ENCODE measurements at places on chromosomes 4 and X.

DNA sequence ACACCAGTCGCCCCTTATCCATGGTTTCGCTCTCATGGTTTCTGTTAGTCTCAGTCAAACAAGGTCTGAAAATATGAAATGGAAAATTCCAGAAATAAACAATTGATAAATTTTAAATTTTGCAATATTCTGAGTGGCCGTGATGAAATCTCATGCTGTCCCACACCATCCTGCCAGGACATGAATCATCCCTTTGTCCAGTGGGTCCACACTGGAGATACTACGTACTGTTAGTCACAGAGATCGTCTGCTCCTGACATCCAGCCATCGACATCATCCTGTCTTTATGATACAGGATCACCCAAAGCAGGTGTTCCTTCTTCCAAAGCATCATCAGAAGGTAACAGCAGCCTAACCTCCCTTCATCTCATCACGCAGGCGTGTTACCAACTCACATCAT, 76.5 kb upstream of the MSX1 start:
- H3K27ac ChIP-seq = no peak overlapping the region
- H3K27me3 ChIP-seq = no peaks in the 10 kb centered on the region
- H3K4me3 ChIP-seq = no peak overlapping the region

DNA sequence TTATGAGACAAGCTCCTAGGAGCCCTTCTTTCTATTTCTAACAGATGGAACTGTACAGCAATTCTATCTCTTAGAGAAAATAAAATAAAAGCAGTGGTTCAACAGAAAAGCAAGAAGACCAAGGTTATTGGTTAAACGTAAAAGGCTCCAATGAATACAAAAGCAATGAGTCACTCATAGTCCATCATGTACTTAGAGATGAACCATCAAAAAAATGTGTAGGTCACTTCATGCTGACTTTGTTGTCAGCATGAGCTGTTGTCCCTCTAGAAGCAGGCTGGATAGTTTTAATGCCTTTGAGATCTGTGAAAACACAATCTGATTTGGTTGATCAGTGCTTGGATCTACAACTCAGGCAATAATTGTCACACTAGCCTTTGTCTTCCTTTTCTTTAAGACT, 378.6 kb upstream of the ANXA10 start:
- no peak for DNase-seq
- H3K27me3 ChIP-seq = no peaks in the 10 kb centered on the region
- no peak overlapping the region for H3K27ac ChIP-seq
- H3K4me3 ChIP-seq = no peak overlapping the region
- no peaks in the 10 kb centered on the region for H3K4me1 ChIP-seq

DNA sequence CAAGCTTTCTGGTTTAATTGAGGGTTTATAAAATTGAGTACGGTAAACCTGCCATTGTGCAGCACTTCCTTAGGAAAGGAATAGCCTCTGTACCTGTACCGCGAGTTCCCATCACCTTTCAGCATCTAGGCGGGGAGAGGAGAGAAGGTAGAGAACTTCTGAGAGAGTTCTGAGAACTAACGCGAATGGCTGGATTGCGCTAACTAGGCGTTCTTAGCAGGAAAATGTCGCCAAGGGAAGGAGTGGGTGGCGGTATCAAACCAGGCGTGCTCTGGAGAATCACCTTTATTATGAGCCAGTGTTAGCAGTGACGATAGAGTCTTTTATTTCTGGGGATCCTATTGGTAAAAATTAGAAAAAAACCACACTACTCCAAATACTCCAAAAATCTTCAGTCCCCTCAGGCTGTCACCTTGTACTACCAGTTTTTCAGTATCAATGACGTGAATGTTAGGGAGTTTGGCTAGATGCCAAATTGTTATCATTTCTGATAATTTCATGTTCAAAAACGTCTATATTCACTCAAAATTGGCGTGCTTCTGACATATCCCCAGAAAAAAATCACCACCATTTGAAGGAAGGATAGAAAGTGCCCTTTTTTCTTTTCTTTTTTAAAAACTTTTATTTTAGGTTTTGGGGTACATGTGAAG, 1.4 kb downstream of the UGT8 start:
- H3K4me3 ChIP-seq = peak overlapping the region; percentile 73
- no peaks in the 10 kb centered on the region for H3K36me3 ChIP-seq
- no peaks in the 10 kb centered on the region for H3K27me3 ChIP-seq
- H3K27ac ChIP-seq = no peak overlapping the region
- H3K4me1 ChIP-seq = peaks cover 5% of the 10 kb centered on the region

DNA sequence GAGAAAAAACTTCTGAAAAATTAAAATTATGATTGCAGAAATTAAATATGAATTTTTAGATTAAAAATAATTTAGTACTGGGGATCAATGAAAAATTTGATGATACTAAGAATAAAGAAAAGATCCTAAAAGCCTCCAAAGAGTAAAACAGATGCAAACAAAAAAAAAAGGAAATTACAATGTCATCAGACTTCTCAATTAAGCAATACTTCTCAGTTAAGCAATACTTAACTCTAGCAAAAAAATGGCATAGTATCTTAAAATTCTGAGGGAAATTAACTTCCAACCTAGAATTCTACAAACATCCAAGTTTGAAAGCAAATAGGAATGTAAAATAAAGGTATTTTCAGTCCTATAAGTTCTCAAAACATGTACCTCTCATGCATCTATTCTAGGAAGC, 141.2 kb upstream of the INTU start:
- H3K4me3 ChIP-seq = no peak overlapping the region
- H3K27ac ChIP-seq = no peak overlapping the region
- no peaks in the 10 kb centered on the region for H3K4me1 ChIP-seq
- H3K27me3 ChIP-seq = no peaks in the 10 kb centered on the region
- no peaks in the 10 kb centered on the region for H3K36me3 ChIP-seq
- no peak for DNase-seq

DNA sequence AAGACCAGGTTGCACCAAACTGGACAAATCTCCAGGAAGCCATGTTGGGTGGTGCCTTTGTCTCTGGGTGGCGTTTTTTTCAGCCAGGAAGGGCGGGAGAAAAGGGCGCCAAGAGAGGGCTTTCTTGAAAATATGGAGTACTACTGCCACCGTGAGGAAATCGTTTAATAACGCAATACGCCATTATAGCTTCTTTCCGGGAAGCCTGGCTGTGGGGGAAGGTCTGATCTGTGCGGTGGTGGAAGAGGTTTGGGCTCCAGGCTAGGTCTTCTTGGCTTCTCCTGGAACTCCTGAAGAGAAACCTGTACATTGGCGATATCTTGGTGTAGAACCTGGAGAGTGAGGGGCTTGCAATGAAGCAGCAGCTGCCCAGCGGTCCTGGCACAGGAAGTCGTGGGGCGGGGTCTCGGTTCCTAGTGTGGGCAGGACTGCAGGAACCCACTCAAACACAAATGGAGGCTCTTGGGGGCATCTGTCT, 202.7 kb downstream of the OR13H1 start:
- no peaks in the 10 kb centered on the region for H3K36me3 ChIP-seq
- H3K27me3 ChIP-seq = no peaks in the 10 kb centered on the region
- no peak overlapping the region for H3K4me3 ChIP-seq
- no peak overlapping the region for H3K27ac ChIP-seq

DNA sequence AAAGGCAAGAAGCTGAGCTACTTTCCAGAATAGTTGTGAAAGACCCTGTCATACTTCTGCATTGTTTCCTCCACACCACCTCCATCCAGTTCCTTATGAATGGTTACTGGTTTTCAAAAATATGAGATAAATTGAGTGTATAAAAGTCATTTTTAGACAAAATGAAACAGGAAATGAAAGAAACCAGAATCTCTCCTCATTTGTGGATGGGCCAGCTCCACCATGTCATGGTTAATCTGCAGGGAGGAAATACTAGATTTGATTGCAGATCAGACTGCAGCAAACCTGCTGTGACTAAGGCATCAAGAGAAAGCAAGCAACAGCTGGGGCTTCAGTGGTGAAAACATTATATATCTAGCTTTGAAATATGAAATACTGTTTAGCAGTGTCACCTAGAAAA, 23.8 kb downstream of the F9 start:
- H3K27ac ChIP-seq = no peak overlapping the region
- H3K36me3 ChIP-seq = no peaks in the 10 kb centered on the region
- no peak for DNase-seq
- H3K4me3 ChIP-seq = no peak overlapping the region

DNA sequence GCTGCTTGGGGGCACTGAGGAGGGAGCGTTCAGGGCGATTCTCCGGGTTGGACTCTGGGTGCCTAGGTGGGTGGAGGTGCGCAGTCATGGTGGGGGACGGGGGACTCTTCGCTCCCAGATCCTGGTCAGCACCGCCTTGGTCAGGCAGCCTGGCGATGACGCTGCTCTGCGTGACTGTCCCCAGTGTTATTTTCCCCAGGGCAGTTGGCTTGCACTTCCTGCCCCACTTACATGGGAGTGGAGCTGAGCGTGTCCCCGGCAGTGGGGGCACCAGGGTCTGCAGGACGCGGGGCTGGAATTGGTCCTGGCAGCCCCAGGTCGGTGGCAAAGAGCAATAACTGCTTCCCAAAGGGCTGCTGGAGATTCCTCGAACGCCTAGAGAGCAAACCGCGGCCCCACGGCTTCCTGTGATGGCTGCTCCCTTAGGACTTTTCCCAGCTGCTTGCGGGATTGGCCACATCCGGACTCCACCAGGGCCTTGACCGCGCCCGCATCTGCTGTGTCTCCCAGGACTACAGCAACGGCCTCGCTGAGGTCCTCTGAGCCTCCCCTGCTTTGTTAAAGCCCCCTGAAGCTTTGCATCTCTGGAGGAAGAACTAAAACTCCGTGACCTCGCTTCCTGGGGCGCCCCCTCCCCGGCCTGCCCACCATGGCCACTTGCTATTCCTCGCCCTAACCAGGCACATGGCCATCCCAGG, 35.3 kb upstream of the GPR78 start:
- H3K27ac ChIP-seq = no peak overlapping the region
- H3K27me3 ChIP-seq = no peaks in the 10 kb centered on the region
- no peak overlapping the region for H3K4me3 ChIP-seq

- no peaks in the 10 kb centered on the region for H3K4me1 ChIP-seq
- no peaks in the 10 kb centered on the region for H3K27me3 ChIP-seq
- no peak overlapping the region for H3K27ac ChIP-seq
- H3K36me3 ChIP-seq = no peaks in the 10 kb centered on the region
- no peak overlapping the region for H3K4me3 ChIP-seq
- DNase-seq = no peak
Observed at GRCh38 chrX:39654952-39655351, 442.8 kb downstream of the BCOR start.

GRCh38 chr4:143025081-143025704, 159.5 kb upstream of the USP38 start:
- no peak overlapping the region for H3K27ac ChIP-seq
- no peak for DNase-seq
- no peaks in the 10 kb centered on the region for H3K4me1 ChIP-seq
- H3K4me3 ChIP-seq = no peak overlapping the region
- no peaks in the 10 kb centered on the region for H3K27me3 ChIP-seq

GRCh38 chr4:55903577-55903976, 45.2 kb upstream of the CEP135 start:
- H3K27me3 ChIP-seq = no peaks in the 10 kb centered on the region
- no peak for DNase-seq
- H3K36me3 ChIP-seq = peaks cover 11% of the 10 kb centered on the region
- no peaks in the 10 kb centered on the region for H3K4me1 ChIP-seq

DNA sequence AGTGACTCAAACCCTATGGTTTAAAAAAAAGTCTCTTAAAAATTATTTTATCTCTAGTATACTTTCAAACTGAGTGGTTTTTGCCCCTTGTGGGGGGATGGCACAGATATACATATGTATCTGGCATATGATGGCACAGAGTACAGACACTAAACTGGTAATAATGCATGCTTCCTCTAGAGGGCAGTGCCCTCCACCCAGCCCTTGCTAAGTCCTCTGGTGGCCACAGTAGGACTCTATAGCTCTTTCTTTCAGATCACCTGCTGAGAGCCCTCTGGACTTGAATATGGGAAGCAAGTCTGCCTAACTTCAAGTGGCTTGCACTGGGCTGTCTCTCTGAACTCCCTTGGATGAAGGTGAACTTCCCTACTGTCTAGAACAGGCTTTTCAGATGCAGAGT, 66.3 kb downstream of the TSPAN7 start:
- no peak overlapping the region for H3K4me3 ChIP-seq
- no peaks in the 10 kb centered on the region for H3K27me3 ChIP-seq
- no peaks in the 10 kb centered on the region for H3K4me1 ChIP-seq
- no peaks in the 10 kb centered on the region for H3K36me3 ChIP-seq
- no peak for DNase-seq
- H3K27ac ChIP-seq = no peak overlapping the region

- H3K27me3 ChIP-seq = no peaks in the 10 kb centered on the region
- no peak overlapping the region for H3K27ac ChIP-seq
- no peak for DNase-seq
- H3K4me1 ChIP-seq = no peaks in the 10 kb centered on the region
Observed at GRCh38 chr4:174764105-174764729, 64.8 kb downstream of the GLRA3 start.

DNA sequence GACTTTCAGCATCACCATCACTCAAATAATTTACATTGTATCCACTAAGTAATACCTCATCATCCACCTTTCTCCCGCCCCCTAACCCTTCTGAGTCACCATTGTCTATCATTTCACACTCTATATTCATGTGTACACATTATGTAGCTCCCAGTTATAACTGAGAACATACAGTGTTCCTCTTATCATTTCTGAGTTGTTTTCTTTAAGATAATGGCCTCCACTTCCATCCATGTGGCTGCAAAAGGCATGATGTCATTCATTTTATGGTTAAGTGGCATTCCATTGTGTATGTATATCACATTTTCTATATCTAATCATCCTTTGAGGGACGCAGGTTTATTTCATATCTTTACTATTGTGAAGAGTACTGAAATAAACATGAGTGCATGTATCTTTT, 14.6 kb upstream of the NDST4 start:
- H3K4me1 ChIP-seq = no peaks in the 10 kb centered on the region
- H3K4me3 ChIP-seq = no peak overlapping the region
- H3K27me3 ChIP-seq = no peaks in the 10 kb centered on the region
- DNase-seq = no peak
- H3K36me3 ChIP-seq = no peaks in the 10 kb centered on the region
- no peak overlapping the region for H3K27ac ChIP-seq

GRCh38 chr4:4446434-4446833, 59.5 kb downstream of the NSG1 start:
- no peak overlapping the region for H3K4me3 ChIP-seq
- H3K27me3 ChIP-seq = no peaks in the 10 kb centered on the region
- no peak for DNase-seq
- H3K36me3 ChIP-seq = no peaks in the 10 kb centered on the region
- H3K27ac ChIP-seq = no peak overlapping the region

DNA sequence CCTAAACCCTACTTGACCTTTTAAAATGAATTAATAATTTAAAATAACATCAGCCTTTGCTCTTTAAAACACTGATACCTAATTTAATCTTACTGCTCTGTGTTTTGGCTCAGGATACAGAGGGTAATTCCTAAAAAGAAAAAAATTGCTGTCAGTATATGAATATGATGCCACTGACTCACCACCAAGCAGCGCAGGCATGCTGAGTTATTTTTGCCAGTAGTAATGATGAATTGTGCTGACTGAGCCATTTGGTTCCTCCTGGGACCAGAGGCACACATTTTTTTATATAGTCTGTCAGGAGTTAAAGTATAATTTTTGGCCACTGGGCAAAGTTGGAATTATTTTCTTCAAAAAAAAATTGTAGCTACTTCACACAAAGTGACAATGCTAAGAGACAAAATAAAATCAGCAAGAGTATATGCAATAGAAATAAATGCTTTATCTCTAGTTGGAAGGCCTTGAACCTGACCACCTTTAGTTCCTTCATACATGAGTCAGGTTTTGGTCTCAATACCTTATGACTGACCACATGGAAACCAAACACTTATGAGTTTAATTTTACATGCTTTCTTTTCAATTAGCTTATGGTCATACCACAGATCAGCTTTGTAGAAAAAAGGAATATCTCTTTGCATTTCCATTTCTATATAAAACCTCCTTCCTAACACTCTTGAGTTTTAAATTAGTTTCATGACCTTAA, 115.1 kb downstream of the PPP3CA start:
- H3K4me1 ChIP-seq = peaks cover 9% of the 10 kb centered on the region
- H3K27ac ChIP-seq = no peak overlapping the region
- DNase-seq = peak; percentile 19
- H3K36me3 ChIP-seq = no peaks in the 10 kb centered on the region
- H3K4me3 ChIP-seq = no peak overlapping the region

All from thoracic aorta (tissue), 2 donors.